ENCODE measurements at places on chromosomes 2 and 18. TPM values are rescaled to one million over a fixed set of nuclear protein-coding genes. Genes with fewer than 3 reads are reported as not detected.

The ABCG5 gene
- not detected for total RNA-seq

The REG3G gene
- total RNA-seq, result not detected

The TTN gene
- 4,342 TPM for total RNA-seq

The C1QL2 gene
- total RNA-seq, result not detected

The NYAP2 gene
- not detected for total RNA-seq

The FKBP1B gene
- 3.3 TPM for total RNA-seq

The GMCL1 gene
- total RNA-seq, result 4.4 TPM

The RANBP2 gene
- 60.8 TPM for total RNA-seq

The TXNDC2 gene
- total RNA-seq, result not detected

The UBE2F gene
- 70.7 TPM for total RNA-seq

The IL1RN gene
- 11.4 TPM for total RNA-seq

DNA sequence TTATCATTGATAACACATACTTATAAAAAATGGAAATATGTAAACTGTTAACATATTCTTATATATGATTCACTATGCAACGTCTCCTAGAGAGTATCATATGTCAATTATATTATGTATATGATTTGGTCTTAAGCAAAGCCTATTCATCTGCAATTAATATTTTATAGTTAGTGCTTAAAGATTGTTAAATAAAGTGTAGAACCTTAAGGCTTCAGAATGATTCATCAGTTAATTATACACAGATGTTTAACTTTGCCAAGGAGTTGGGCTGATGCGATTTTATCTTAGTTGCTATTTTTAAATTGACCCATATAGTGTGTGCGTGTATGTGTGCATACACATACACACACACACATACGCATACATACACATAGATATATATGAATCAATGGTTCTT, 323.1 kb downstream of the RBM43 start:
- DNase-seq, result no peak

DNA sequence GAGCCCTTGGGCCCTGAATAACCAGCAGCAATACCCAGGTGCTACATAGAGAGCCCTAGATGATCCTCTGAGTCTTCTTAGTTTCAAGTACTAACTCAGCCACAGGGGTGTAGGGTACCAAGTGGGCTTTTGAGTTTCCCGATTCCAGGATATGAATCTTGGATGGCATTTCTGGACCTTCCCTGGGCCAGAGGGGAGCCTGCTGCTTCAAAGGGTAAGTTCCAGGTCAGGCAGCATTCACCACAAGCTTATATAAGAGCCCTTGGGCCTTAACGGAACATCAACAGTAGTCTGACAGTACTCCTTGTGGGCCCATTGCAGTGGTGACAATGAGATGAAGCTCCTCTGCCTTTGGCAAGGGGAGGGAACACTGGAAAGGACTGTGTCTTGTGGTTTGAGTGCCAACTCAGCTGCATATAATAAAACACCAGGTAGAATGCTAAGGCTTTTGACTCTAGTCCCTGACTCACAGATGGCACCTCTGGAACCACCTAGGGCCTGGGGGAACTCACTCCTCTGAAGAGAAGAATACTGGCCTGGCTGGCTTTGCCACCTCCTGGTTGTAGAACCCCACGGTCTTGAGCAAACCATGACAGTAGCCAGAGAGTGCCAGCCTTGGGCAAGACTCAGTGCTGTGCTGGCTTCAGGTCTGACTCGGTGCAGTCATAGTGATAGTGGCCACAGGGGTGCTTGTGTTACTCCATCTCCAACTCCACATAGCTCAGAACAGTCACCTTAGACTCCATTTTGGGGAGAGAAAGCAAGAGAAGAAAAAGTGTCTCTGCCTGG, 235.7 kb downstream of the AKAIN1 start:
- DNase-seq, result no peak

DNA sequence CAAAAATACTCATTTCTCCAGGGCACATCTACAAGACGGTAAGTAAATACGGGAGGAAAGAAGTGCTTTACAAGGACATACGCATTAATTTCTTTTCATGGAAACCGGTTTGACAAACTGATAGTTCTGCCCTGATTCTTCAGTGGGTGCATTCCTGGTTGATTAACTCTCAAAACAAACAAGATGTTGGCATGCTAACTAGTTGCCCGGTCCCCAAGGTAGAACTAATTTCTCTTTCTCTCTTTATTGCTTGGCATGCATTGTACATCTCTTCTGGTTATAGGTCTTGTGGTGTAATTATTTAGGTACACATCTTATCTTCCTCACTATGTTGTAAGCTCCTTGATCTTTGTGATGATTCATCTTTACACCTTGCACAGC, 46.9 kb upstream of the SPATS2L start:
- DNase-seq, result no peak

DNA sequence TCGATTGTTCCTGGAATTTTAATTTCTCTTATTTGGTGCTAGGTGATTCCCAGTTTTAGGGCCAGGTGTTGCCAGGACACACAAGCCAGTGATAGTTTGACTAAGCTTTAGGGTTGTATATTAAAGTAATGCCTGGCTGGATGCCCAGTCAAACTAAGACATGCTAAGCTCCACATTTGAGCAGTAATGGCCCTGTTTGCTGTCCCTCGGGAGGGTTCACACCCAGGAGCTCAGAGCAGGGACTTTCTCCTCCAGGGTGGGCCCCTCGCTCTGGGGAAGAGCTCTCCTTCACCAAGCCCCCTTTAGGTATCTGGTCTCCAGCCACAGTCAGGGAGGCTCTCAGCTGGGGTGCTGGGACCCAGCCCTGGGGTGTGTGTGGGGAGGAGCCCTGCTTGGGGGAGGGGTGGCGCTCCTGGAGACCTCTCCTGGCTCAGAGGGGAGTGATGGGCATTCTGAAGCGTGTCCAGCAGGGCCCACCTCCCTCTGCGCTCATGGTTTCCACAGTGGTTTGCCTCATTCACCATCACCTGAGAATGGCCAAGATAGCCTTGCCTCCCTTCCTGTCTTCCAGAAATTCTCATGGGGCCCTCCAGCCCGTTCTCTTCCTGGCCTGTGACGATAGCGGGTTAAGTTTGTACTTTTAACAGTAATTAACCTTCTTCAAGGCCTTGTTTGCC, 31.7 kb downstream of the INPP4A start:
- DNase-seq, result no peak

- DNase-seq, result no peak
These were observed 124.6 kb downstream of the ZNF532 start for GRCh38 chr18:58989184-58989759.

DNA sequence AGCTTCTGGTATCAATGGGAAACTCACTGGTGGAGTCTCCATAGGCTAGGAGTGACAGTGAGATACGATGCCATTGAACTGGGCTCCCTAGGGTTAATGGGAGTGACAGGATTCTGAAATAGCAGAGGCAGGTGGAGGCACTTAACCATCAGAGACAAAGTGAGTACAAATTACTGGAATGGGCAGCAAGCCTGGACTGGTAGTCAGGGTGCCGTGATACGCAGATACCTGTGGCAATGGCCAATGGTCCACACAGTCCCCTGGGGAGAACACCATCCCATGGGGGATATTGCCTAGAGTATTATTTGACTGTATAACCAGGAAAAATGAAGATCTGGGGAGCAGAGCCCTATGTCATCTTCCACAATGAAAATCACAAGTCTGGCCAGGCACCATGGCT, 17.3 kb downstream of the CHCHD5 start:
- no peak for DNase-seq

DNA sequence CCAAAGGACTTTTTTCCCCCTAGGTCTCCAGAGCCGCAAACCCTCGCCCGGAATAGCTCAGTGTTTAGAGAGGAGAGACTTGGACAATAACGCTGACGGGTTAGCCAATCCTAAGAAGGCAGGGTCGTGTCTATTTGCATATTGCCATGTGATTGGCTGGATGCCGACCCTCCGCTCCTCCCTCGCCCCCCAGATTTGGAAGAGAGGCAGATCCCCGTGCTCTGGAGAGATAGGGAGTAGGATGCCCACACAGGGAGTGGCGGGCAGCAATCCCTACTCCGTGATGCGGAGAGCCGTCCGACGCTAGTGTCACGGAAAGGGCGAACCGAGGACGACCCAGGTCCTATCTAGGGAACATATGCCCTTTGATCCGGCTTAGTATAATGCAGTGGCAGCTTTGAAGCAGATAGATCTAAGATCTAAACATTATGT, 1.4 kb downstream of the WNT6 start:
- peak; percentile 75 for DNase-seq

- no peak for DNase-seq
These were observed 930.0 kb upstream of the KLHL29 start for GRCh38 chr2:22454826-22455485.

GRCh38 chr2:37168217-37168981, 11.6 kb upstream of the EIF2AK2 start:
- DNase-seq, result no peak

GRCh38 chr2:224407241-224407701, 5.4 kb upstream of the FAM124B start:
- DNase-seq, result peak; percentile 36

- DNase-seq, result no peak
These were observed 141.0 kb downstream of the UXS1 start for GRCh38 chr2:106053116-106053515.

DNA sequence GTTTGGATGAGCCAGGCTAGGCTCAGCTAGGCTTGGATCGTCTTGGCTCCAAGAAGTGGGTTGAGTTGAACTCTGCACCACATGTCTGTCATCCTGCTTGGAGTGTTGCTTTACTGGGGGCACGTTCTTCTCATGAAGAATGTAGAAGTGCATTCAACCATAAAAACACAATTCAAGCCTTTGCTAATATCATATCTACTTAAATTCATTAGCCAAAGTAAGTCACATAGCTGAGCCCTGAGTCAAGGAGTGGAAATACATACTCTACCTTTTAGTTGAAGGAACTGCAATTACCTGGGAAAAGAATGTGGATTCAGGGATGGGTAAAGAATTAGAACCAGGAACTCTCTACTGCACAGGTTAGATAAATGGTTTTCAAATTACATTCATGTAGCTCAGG, 360.4 kb upstream of the KCNH7 start:
- no peak for DNase-seq

DNA sequence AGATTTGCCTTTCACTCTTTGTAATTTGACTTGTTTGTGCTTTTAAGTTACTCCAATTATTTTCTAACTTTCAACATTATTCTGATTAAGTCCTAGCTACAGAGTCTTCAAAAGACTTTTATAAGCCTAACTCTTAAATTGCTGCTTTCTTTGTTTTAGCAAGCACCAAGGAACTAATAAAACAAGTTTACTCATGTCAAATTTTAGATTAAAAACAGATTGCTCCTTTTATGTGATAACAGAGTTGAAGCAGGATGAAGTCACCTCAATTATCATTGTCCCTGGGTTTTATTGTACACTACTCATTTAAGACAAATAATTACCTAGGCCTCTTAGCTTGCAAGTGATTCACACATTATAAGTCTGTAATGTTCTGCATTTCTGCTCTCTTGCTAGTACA, 678.4 kb downstream of the ERBB4 start:
- no peak for DNase-seq

- no peak for DNase-seq
These were observed 45.6 kb downstream of the NETO1 start for GRCh38 chr18:72822202-72822601.

- DNase-seq, result no peak
These were observed 54.2 kb downstream of the RIT2 start for GRCh38 chr18:43061318-43061717.

- DNase-seq, result no peak
These were observed 38.0 kb upstream of the NEDD4L start for GRCh38 chr18:58005885-58006523.

DNA sequence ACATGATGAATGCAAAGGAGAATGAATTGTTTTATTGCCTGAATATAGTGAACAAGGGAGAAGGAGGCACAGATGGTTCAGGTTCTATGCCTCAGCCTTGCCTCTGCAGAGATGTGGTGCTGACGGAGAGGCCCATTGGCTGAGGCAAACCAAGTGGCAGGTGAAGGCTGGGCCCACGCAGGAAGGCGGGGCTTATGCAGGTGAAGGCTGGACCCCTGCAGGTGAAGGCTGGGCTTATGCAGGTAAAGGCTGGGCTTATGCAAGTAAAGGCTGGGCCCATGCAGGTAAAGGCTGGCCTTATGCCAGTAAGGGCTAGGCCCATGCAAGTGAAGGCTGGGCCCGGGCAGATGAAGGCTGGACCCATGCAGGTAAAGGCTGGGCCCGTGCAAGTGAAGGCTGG, 414.7 kb downstream of the LRATD1 start:
- DNase-seq, result no peak

DNA sequence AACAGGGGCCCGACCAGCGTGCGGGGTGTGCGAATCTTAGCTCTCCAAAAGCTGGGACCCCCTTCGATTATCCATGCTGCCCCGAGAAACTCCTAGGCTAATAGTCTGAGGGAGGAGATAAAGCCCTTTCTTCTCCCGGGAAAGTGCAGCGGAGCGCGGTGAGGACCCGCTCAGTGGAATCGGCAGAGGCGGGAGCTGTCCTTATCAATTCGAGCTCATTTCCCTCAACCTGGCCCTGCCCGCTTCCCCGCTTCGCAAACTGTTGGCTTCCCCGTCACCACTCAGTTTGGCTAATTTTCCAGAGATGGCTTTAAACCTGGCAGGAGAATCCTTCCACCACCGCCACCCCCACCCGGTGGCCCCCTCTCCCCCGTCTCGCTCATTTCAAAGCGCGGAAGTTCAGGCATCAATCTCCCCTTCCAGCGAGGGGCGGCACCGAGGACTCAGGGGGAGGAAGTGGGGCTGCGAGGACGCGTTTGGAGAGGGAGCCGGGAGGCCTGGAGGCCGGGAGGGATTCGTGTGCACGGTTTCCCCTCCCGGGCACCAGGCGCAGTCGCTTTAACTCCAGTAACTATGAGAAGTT, 1.6 kb downstream of the KLHL14 start:
- DNase-seq, result peak; percentile 60
